ENCODE measurements at places on chromosomes 13 and 19. TPM values are rescaled to one million over a fixed set of nuclear protein-coding genes. Genes with fewer than 3 reads are reported as not detected.

LILRA1 gene
- total RNA-seq: not detected

CNN1 gene
- not detected for total RNA-seq

KLK10 gene
- total RNA-seq: not detected

OR7D4 gene
- not detected for total RNA-seq

PRSS57 gene
- not detected for total RNA-seq

SLC35E1 gene
- 55.5 TPM for total RNA-seq

CRX gene
- not detected for total RNA-seq
